Stimulated activated memory B cell treated with anti-CD40 and anti-IgM and Interleukin-4, amounts not matched to agents 10 μg/mL and 1 μg/mL and 100 μg/mL, for 72 hours (primary cell): ENCODE measurements at places on chromosomes 12 and 14.

GRCh38 chr12:98352835-98353234 is 162.6 kb upstream of the TMPO start:
- ATAC-seq: no peak

- no peak for ATAC-seq
These were observed 12.7 kb upstream of the WDR89 start for GRCh38 chr14:63654346-63654745.

GRCh38 chr14:104393199-104393897 is 186.2 kb upstream of the C14orf180 start:
- ATAC-seq: no peak

GRCh38 chr14:101182476-101182875 is 279.0 kb upstream of the RTL1 start:
- no peak for ATAC-seq

GRCh38 chr14:21993070-21993469 is 319.5 kb upstream of the OR4E1 start:
- ATAC-seq: no peak

DNA sequence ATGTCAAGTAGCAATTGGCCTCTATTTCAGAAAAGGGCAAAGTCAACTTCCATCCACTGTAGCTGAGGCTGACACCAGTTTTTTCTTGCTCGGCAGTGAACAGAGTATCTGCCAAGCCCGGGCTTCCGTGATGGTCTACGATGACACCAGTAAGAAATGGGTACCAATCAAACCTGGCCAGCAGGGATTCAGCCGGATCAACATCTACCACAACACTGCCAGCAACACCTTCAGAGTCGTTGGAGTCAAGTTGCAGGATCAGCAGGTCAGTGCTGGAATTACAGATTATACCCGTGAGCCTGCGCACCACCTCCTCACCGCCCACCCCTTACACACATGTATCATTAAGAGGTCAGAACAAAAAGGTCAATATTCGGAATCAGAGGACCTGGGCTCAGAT is 19.4 kb downstream of the EVL start:
- ATAC-seq: no peak

DNA sequence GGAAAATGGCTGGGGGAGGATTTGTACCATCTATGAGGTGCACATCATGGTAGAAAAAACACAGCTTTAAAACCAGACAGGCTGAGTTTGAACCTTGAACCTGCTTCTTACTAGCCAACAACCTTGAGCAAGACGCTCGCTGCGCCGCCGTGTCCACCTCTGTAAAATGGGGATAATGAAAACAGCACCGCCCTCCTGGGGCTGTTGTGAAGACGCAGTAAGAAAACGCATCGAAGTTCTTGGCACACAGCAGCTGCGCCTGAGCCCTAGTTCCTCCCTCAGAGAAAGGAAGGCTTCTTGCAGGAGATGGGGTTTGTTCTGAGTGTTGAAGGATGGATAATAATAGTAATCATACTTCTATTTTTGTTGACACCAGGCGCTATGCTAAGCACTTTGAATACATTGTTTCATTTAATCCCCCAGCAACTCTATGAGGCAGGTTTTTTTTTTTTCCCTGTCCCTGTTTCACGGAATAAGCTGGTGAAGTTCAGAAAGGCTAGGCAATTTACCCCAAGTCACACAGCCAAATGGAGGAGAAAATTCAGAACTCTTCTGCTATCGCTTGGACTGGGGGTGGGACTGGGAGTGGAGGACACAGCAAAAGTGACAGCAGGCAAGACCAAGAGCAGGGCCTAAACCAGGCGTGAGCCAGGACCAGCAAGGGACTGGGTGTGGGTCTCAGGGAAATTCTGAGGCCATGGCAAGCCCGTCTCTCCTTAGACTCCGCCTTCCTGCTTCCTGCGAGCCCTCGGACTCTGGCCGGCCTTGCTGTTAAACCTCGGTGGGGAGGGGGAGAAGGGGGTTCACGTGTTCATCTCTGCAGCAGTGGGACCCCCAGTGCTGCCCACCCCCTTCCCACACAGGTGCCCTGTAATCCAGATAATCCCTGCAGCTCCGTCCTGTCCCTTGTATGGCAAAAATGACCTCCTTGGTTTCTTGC is 97.5 kb downstream of the LRRC74A start:
- no peak for ATAC-seq

- ATAC-seq: no peak
These were observed 9.9 kb downstream of the GLI1 start for GRCh38 chr12:57469296-57470164.

GRCh38 chr14:81509838-81510452 is 23.7 kb downstream of the SEL1L start:
- no peak for ATAC-seq

- ATAC-seq: no peak
These were observed 128.3 kb upstream of the FGD4 start for GRCh38 chr12:32270818-32271710.

DNA sequence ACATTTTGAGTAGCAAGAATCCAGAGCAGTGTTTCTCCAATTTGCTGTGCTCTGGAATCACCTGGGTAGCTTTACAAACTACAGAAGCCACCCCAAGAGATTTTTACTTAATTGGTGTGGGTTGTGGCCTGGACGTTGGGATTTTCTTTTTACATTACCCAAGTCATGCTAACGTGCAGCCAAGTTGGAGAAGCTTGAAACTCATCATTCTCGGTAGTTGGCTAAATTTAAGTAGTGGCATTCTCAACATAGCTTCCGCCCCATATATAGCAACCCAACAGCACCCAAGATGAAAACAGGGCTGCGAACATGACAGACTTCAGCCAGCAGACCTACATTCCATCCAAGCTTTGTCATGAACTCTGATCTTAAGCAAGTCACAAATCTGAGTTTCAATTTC is 25.0 kb downstream of the DAD1 start:
- ATAC-seq: no peak

DNA sequence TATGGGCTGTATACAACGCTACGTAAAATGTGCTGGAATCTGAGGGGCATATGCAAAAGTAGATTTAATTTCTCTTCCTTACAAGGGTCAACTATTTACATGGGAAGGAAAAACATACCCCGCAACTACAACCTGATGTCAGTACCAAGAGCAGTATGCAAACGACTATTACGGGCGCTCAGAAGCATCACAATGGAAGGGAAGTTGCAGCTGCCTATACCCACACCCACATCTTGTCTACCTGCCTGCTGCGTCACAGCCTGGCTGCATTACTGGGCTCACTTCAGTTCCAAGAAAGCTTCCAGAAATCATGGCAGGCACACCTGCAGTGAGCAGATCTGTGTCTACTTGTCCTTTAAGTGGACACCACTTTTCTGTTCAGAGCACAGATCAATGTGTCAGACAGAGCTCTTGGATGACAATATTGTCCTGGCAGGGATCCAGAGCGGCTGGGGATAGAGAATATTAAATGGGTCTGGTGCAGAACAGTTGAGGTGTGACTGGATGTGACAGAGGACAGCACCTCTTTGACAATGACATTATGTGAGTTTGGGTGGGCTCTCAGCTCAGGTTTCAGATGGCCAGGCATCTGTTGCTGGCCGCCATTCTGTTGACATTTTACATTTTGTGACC is 41.5 kb upstream of the GNG2 start:
- no peak for ATAC-seq

- no peak for ATAC-seq
These were observed 19.3 kb downstream of the CKB start for GRCh38 chr14:103503296-103503695.

DNA sequence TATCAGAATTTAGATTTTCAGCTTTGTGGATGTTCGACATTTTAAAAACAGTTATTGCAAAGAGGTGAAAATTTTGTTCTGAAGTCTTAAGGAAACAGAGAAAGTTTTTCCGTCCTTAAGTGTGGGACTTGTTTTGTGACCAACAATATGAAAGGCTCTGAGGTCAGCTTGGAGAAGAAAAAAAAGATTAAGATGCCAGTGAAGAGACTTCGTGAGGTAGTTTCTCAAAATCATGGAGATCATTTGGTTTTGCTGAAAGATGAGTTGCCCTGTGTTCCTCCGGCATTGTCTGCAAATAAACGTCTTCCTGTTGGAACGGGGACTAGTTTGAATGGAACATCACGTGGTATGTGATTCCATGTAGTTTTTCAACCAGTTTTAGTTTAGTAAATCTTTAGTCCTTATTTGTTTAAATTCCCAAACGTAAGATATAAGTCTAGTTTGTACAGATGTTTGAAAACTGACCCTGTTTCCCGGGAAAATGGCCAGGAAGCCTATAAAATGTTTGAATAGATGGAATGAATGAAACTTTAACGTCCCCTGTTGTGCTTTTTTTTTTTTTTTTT is 682 bp downstream of the KIAA0586 start:
- no peak for ATAC-seq

DNA sequence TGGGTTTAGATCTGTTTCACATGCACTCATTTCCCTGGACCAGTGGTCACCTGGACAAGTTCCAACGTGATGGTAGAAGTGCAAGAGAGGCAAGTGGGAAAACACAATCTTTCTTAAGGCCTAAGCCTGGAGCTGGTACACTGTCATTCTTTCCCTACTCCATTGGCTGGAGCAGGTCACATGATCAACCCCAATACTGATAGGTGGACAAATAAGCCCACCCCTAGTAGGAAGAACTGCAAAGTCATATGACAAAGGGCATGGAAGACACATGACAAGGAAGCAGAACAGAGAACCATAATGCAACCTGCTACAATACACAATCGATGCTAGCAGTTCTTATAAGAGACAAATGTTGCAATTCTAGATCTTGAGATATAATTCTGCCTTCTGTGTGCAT is 66.3 kb downstream of the SRRM4 start:
- ATAC-seq: no peak

DNA sequence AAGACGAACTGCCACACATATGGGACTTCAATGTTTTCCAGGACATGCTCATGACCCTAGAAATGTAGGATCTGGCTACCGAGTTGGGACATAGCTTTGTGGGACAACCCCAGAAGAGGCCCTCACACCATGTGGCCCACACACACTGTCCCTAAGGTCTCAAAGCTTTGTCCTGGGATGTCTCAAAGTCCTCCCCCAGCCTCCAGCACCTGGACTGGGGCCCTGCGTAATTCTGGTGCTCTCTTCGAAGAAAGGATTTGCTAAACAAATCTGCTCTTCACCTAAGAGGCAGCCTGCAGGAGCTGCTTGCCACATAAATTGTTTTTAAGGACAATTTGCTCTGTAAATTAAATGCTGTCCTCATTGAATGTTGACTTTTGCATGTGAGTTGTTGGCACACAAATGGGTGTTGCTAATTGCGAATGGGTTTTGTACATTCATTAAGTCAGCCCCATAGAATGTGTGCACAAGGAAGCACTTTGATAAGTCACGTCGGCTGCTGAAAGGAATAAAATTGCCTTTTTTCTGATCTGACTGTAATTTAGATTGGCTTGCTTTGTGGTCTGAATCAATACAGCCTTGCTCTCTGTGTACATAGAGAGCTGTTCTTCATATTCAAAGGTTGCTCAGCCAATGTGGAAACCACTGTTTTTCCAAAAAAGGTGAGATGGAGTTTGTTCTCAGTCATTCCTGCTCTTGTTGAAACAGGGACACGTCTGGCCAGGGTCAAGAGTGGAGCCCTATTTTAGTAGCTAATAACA is 161.6 kb upstream of the PWP1 start:
- no peak for ATAC-seq

- ATAC-seq: peak; percentile 72
These were observed at the start of gene PTPN6 for GRCh38 chr12:6950811-6951540. PTPN6 (plus strand) TSS chr12:6951356; CDS start chr12:6951513, 157 bp downstream.

DNA sequence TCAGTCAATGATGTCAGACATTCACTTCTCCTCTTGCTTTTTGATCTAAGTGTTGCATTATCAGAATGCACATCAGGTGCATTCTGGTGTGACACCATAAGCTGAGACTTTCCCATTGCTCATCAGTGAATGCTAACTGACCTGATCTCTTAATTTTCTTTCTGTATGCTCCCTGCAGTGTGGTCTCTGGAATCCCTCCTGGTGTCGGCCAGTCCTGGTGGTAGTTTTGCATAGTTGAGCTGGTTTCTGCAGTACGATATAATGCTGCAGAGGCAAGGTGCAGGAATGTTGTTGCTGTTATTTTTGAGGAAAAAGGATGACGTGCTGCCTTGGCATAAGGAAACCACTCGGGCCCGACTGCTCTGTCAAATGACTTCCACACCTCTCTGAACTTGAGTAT is 11.0 kb upstream of the SRP54 start:
- ATAC-seq: no peak

GRCh38 chr14:39230416-39231035 is 3.2 kb upstream of the MIA2 start:
- ATAC-seq: no peak

- ATAC-seq: peak; percentile 92
These were observed at the start of the genes ERP29 and TMEM116 for GRCh38 chr12:112012775-112013600. ERP29 (plus strand) TSS chr12:112013426; CDS start chr12:112013466, 40 bp downstream. TMEM116 (minus strand) TSS chr12:112013165; CDS start chr12:112005270, 7,895 bp downstream.

- no peak for ATAC-seq
These were observed 410.3 kb downstream of the SLC6A15 start for GRCh38 chr12:84502180-84502860.

DNA sequence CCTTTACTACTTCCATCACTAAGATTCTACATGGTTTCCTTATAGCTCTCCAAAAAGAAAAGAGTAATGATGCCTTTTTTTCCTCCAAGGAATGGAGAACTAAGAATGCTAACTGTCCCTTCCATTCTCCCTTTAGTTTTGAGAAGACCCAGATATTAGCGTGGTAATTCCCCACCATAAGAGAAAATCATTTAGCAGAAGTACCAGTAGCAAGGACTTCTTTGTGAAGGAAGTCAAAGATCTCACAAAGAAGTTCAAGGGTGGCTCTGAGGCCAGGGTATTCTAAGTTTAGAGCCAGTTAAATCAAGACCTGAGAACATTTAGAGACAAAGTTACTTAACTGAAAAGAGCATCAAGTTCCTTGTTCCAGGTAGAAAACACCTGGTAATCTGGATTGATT is 7.3 kb downstream of the USP15 start:
- no peak for ATAC-seq

DNA sequence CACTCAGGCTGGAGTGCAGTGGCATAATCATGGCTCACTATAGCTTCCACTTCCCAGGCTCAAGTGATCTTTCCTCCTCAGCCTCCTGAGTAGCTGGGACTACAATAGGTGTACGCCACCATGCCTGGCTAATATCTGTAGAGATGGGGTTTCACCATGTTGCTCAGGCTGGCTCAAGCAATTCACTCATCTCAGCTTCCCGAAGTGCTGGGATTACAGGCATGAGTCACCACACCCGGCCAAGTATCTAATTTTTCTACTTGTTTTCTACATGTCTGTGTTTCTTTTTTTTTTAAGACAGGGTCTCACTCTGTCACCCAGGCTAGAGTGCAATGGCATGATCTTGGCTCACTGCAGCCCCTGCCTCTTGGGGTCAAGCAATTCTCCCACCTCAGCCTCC is 119.7 kb upstream of the MED13L start:
- ATAC-seq: no peak
